ENCODE measurements at places on chromosomes 7 and 10.

DNA sequence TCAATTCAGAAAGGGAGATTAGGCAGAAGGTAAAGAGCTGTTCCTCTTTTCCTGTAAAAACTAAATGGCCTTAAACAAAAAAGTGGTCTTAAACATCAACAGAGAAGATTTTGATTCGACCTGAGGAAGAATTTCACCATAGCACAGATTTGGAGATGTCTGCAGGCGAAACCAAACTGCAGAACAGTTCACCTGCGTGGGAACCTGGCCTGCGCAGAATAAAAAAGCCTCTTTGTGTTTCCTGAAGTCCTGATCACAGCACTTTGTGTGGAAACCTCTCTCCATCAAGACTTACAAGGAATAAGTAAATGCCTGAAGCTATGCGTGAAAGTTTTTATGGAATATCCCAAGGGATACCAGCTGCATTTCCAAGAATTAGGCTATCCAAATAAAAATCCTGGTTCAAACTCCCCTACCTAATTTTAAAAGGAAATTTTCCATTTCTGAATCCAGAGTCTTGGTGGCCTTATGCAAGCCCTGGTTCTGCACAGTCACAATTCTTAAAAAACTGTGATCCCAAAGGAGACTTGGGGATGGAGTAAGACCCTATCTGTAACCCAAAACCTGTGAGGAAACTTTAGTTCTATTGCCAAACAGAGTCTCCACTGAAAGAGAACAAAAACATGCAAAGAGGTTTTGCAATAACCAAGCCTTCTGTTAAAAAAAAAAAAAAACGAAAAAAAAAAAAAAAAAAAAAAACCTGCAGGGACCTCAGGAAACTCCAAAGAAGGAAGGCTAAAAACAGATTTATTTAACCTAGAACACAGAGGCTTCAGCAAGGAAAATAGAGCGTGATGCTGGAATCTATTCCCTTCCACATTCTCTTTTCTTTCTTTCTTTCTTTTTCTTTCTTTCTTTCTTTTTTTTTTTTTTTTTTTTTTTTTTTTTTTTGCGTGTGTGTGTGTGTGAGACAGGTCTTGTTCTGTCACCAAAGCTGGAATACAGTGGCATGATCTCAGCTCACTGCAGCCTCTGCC is 10.4 kb downstream of the CALML3 start:
- DNase-seq: no peak

DNA sequence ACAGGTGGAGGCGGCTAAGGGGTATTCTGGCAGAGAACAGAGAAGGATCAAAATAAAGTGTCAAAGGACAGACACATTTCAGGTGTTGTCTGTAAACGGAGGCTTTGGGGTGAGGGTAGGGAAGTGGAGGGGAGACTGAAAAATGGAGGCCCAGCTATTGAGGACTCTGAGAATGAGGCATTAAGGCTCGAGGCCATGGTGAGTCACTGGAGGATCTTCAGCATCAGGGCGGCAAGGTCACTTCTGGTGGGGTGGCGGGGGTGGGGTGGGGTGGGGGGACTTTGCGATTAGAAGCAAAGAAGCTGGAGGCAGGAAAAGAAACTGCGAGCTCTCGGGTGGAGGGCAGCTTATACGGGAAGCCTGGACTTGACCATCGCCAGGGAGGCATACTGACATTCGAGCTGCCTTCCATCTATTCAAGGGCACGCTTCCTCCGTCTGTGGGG is 58.4 kb upstream of the PCGF5 start:
- no peak for DNase-seq

GRCh38 chr7:151451626-151452571 is 12.0 kb upstream of the CRYGN start:
- DNase-seq: no peak

- no peak for DNase-seq
These were observed 2.1 kb downstream of the IFIT5 start for GRCh38 chr10:89416465-89416864.

DNA sequence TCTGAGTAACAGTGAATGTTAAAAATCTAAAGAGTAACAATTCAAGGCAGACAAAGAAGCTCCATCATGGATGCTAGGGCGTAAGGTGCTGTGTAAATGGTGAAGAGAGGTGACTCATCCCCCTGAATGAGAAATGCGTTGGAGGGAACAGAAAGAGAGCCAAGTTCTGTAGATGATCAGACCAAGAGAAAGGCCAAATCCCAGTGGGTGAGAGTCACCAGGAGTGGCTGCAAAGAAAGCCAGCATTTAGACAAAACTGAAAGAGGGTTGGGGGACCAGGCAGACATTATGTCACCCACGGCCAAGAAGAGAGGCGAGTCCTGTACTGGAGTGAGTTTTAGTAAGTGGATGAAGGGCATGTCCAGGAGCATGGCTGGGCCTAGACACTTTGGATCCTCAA is 153.1 kb downstream of the TRIL start:
- DNase-seq: no peak

GRCh38 chr7:25908154-25908949 is 243.6 kb upstream of the NFE2L3 start:
- no peak for DNase-seq

GRCh38 chr7:142873281-142873784 is 12.2 kb downstream of the TRPV6 start:
- DNase-seq: peak; percentile 60

DNA sequence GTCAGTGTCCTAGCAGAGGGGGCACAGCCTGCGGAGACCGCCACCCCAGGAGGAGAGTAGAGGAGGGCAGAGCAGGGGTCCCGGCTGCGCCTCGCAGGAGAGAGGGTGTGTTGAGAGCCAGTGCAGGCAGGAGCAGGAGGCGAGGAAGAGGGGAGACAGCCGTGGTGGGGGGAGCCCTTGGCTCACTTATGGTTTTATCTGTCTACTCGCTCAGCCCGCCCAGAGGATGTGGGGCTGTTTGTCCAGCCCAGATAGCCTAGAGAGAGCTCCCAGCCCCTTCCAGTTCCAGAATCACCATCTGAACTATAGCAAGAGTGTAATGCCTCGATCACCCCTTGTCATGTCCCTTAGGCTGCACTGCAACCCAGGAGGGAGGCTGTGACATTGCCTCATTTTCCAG is 26.6 kb downstream of the SLC29A3 start:
- no peak for DNase-seq

GRCh38 chr7:25788371-25788770 is 363.6 kb upstream of the NFE2L3 start:
- DNase-seq: no peak

GRCh38 chr7:26684447-26684846 is 179.9 kb downstream of the SKAP2 start:
- no peak for DNase-seq

GRCh38 chr7:34320926-34321661 is 336.9 kb upstream of the NPSR1 start:
- DNase-seq: peak; percentile 71

- DNase-seq: peak; percentile 56
These were observed 52.1 kb downstream of the TSPAN12 start for GRCh38 chr7:120805636-120806388.

- DNase-seq: no peak
These were observed 8.3 kb downstream of the BMI1 start for GRCh38 chr10:22329150-22329549.

DNA sequence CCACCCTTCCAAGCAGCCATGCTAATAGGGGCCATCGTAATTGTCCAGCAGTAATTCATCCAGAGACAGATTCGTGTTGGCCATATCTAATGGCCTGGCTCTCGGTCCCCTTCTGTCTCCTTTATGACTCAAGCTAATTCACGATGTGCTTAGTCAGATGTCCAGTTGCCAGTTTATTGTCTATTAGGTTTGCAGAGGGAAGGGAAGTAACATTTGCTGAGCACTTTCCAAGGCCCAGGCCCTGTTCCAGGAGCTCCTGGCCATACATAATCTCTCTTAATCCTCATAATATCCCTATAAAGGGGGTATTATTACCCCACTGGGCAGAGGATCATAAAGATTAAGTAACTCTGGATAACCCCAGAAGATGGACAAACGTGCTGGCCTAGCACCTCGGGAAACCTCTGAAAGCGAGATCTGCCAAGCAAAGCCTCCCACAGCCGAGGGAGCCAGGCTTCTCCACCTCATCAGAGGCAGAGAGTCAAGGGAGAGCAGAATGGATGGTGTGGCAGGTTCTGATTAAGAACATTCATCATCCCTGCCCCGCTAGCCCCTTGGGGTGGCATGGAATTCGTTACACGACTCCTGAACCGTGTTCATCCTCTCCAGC is 153.7 kb downstream of the PLXNA4 start:
- no peak for DNase-seq

GRCh38 chr10:121043124-121043849 is 192.1 kb downstream of the WDR11 start:
- DNase-seq: no peak

DNA sequence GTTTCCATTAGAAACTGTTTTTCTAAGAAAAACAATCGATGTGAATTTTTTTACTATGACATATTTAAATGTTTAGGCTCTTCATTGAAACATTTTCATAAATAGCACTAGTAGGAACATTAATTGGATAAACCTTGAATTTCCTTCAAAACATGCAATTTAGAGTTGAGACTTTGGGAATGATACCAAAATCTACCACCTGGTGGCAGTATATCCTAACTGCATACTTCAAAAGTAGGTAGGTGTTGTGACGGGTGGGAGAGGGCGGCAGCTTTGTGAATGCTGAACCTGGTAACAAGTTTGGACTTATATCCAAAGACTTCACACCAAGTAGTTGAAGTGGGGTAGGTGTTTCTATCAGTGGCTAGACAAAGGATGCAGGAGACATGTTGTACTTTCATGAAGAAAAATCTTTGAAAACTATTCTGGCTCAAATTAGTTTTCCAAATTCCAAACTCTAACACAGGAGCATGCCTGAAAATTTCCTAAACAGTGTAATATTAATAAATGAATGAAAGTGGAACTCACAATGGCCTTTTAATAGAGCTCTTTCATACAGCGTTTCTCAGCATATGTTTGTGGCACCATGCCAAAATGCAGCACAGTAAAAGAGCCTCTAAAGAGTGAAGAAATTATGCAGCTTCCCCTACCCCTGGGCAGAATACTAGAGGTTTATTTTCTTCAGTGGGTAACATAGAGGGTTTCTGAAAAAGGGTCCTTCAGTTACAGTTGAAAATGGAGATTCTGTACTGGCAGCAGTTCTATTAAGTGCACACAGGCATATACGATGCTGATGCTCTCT is 201.0 kb upstream of the TPK1 start:
- DNase-seq: peak; percentile 28

GRCh38 chr10:23283680-23284079 is 60.9 kb downstream of the C10orf67 start:
- no peak for DNase-seq

GRCh38 chr7:2138146-2138765 is 94.5 kb downstream of the MAD1L1 start:
- peak; percentile 93 for DNase-seq

DNA sequence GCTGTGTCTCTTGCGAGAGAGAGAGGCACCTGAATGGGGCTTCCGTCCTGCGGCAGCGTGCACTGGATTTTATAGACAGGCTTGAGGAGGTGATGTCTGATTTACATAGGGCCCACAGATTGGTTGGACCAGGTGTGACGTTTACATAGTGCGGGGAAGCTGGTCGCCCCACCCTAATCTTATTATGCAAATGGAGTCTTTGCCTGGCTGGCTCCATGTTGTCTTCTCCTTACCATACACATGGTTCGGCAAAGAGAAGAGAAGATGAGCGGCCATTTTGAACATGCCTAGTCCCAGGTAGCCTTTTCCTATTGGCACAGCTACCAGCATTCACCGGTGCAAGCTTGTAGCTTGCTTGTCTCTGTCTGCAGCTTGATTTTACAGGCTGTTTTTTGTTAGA is 238.5 kb upstream of the GALNT17 start:
- no peak for DNase-seq

DNA sequence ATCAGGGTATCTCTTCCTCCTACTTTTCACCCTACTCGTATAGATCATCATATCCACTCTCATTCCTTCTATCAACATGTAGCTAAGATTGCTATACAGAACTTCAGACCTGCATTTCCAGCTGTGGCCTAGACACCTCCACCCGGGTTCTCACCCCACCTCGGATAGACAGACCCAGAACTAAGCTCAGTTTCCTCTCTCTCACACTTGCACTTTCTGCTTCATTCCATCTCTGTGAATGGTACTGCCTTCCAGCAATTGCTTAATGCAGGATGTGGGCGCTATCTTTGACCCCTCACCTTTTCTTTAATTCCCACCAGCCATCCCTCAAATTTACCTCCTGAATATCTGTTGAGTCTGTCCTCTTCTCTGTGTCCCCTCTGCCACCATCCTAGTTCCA is 35.7 kb downstream of the AGK start:
- DNase-seq: no peak

DNA sequence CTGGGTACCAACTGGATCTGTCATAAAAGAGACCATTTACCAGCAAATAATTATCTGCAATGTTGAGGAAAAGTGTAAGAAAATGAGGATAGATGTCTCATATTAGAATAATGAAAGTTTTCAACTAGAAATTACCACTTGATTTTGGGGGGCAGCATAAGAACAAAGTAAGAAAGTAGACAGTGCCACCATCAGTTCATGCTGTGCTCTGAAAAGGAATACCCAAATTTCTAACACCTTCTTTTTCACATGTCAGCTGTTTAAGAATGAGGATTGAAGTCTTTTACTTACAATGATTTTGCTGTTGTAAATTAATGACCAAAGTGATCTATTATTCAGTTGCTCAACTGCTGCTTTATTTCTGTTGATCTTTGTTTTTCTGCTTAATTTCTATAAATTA is 578.3 kb downstream of the ETV1 start:
- no peak for DNase-seq

- no peak for DNase-seq
These were observed 20.6 kb upstream of the ADAMTS14 start for GRCh38 chr10:70651661-70652060.

DNA sequence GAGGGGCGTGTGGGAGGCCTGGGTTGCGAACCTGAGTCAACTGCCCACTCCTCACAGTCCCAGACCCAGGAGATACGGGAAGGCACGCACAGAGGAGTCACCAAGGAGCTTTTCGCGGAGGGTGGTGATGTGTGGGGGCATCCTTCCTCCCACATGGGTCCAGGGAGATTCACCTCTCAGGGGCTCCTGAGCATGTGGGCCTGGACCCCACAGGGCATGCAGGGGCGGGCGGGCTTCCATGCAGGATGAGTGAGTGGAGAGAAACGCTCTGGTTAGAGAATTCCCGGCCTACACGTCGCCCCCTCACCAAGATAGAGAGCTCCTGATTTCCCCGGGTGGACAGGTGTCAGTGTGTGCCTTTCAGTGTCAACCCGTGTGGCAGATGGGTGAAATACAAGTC is 641.7 kb upstream of the FZD8 start:
- DNase-seq: no peak

- DNase-seq: no peak
These were observed 29.9 kb upstream of the UTF1 start for GRCh38 chr10:133199992-133200611.

GRCh38 chr7:21902240-21902639 is 43.5 kb downstream of the CDCA7L start:
- no peak for DNase-seq

- no peak for DNase-seq
These were observed 100.7 kb upstream of the AFAP1L2 start for GRCh38 chr10:114504769-114505579.

DNA sequence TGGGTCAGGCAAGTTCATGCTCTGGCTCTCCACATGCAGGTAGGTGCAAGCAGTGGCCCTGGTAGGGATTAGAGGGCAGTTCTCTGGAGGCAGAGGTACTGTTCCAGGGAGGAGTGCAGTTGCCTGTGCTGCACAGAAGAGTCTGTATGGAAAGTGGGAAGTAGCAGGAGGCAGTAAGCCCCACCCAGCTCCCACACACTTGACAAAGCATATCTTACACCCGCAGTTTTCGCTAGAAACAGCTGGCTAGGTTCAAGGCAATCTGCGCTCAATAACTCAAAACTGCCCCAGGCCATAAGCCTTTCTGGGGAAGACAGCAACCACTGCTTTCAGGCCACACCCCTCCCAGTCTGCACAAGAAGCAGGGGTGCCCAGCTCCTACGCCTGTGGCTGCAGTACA is 33.1 kb upstream of the ARMC3 start:
- DNase-seq: no peak

GRCh38 chr7:5343884-5344283 is 61.1 kb downstream of the SLC29A4 start:
- DNase-seq: no peak

All from GM20000 (cell line).